ENCODE measurements at places on chromosomes 11 and 22. TPM values are rescaled to one million over a fixed set of nuclear protein-coding genes. Genes with fewer than 3 reads are reported as not detected.

Gene PLEKHB1
- total RNA-seq = 7.9 TPM

Gene ARVCF
- 165 TPM for total RNA-seq

Gene CASP12
- total RNA-seq = 4.7 TPM

Gene ANKK1
- total RNA-seq = 0.49 TPM

Gene MPEG1
- total RNA-seq = 29.8 TPM

Gene INPP5J
- total RNA-seq = 2.3 TPM

Gene SSH3
- 39.4 TPM for total RNA-seq

Gene GLYAT
- total RNA-seq = not detected

DNA sequence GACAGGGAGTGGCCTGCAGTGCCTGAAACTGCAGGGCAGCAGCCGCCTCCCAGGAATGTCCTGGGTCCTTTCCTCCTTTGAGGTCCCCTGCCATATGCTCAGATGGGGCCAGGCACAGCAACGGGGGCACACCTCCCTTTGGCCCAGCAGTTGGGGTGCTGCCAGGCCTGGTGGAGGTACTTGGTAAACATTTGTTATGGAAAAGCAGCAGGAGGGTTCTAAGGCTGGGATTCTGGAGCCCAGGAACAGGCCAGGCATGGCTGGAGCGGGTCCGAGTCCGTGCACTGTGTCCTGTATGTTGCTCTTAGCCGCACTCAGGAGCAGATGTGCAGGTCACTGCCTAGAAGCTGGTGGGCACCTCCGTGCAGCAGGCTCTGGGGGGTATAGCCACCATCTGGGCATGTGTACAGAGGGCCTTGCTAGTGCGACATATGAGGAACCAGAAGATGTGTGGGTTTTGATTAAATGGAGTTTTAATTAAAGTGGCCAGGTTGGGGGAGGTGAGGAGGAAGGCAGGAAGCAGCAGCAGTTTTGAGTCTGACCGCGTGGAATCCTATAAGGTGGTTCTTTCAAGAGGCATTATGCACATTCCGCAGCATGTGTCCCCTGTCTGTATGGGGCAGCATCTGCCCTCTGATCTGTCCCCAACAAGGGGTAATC lies 1.5 kb downstream of the ADORA2A start:
- DNase-seq = no peak

DNA sequence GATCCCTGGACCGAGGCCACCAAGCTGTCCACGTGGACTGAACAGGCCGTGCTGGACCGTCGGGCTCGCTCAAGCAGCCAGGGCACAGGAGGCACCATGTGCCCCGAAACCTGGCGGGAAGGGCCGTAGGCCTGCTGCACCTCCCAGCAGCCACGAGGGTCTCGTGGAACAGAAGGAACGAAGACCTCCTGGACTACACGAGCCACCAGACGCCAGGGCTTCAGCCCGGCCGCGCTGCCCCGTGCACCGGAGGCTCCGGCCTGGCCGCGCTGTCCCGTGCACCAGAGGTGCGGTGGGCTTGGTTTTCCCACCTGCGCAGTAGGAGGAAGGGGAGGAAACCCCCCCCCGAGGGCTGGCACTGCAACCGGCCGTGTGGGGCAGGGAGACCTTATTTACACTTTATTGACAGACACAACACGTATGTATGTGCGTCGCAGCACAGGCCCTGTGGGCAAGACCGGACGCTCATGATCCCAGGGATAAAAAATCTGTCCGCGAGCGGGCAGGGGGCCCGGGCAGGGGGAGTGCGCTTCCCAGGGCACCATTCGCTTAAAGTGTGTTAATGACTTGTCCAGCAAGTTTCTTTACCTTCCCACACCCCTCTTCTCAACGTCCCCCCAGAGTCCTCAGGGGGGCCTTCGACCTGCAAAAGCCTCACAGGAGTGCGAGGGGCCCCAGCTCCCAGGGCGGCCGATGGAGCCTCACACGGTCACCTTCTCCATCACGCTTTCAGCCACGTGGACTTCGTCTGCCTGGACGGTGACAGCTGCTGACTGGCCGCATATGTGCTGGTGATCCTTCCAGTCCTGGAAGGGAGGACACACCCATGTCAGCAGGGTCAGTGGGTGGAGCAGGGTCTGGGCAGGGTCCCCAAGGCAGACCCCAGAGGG lies 7.0 kb downstream of the DRD4 start:
- DNase-seq = no peak

DNA sequence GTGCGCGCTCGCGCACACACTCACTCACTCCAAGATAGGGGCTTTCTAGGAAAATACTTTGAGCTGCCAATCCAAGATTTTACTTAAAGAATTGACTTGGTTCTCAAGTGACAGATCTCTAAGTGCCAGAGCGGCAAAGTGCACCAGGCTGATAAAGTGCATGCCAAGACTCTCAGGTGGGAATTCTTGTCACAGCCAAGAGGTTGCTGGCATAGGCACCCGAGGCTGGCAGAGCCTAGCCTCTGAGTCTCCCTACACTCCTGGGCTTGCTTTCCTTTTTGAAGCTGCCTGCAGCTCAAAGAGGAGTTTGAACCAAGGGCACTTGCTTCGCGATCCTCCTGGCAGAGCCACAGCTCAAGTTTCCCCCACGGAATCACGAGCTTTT lies 2.5 kb upstream of the ADM start:
- no peak for DNase-seq

GRCh38 chr11:57761301-57762234 lies at the start of gene CTNND1:
CTNND1 (plus strand) TSS chr11:57761802; CDS start chr11:57791479, 29,677 bp downstream.
- DNase-seq = peak; percentile 74

DNA sequence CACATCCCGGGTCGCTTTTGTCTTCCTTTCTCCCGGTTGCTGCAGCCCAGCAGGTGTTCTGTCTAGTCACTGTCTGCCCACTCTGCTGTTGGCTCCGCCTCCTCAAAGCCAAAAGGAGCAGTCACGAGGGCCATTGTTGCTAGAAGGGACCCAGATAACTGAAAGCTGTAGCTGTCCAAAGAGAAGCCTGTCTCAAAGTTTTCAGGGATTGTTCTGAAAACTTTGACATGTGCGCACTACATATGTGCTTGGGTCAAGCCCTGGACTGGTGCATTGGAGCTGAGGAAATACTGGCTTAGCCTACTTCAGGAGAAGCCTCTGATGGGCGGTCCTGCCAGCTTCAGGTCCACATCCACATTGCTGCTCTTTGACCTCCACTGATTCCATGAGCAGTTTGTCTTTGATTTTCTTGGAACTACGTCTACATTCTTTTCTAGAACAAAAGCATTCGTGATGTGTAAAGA lies 8.8 kb upstream of the OR2AT4 start:
- DNase-seq = no peak

DNA sequence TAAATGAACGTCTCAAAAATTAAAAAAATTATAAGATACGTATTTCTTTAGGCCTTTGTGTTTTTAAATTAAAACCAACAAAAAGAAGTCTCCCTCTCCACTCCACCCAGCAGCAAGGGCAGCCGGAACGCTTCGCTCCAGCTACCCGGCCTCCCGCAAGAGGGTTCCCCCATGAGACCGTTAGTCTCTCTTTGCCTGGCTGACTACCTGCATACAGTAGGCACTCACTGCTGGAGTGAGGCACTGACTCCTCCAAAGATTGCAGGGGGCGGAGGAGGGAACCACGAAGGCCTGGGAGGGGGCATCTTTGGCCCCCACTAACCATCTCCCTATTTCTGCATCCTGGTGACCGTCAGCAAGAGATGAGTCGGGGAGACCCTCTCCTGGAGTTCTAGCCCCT lies 10.1 kb downstream of the CBX6 start:
- no peak for DNase-seq

GRCh38 chr22:30873661-30874060 lies 94.9 kb downstream of the MORC2 start:
- DNase-seq = no peak

GRCh38 chr11:100833276-100833675 lies 146.2 kb downstream of the ARHGAP42 start:
- DNase-seq = no peak

GRCh38 chr22:50289942-50290630 lies 17.4 kb downstream of the PLXNB2 start:
- no peak for DNase-seq

DNA sequence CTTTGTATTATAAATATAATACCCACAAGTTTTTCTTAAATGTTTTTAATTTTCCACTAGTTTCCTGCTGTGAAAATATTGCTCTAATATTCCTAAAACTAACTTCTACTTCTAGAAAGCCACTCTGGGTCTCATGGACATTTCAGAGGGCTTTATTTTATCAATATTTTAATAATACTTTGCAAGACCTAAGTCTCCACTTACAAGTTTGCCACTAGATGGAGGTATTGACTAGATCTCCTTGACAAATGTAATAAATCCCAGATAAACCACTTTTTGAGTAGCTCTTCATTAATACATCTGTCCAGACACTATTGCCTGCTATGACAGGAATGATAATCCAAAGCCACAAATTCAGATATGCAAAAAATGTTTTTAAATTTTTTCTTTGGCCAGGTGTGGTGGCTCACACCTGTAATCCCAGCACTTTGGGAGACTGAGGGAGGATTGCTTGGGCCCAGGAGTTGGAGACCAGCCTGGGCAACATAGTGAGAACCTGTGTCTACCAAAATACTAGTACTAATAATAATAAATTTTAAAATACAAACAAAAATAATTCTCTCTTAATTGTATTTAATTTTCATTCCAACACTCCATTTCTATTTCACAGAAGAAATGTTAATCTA lies 3.5 kb upstream of the ACAT1 start:
- DNase-seq = no peak

DNA sequence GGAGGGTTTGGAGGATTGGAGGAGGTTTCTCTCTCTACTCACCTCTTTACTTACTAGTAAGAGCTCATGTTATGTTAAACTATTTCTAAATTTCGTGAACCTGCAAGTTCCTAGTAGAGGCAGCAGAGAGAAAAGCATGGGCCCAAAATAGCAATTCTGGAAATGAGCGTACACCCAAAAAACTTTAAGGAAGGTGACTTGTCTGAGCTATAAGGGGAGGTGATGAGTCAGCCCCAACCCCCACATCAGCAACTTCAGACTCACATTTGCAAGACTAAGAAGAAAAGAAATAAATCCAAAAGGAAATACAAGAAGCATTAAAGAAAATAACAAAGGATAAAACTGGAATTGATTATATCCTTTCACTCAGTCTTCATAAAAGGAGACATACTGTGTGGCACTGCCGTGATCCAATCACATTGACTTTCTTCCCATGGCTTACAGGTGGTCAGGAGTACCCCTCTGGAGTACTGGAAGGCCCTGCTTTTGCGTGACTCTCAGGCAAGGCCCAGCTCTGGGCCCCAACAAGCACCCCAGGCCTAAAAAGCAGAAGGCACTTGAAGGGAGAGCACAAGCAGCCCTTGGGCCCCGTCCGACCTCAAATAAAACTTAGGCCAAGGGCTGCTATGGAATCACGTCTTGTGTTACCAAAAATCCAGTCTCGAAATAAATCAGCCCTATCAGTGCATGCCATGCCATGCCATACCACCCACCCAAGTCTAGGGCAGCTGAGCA lies 14.3 kb downstream of the PACSIN2 start:
- no peak for DNase-seq

GRCh38 chr11:101738452-101738851 lies 154.6 kb upstream of the TRPC6 start:
- no peak for DNase-seq

- no peak for DNase-seq
These were observed 4.7 kb downstream of the B3GNT6 start for GRCh38 chr11:77038825-77039326.

DNA sequence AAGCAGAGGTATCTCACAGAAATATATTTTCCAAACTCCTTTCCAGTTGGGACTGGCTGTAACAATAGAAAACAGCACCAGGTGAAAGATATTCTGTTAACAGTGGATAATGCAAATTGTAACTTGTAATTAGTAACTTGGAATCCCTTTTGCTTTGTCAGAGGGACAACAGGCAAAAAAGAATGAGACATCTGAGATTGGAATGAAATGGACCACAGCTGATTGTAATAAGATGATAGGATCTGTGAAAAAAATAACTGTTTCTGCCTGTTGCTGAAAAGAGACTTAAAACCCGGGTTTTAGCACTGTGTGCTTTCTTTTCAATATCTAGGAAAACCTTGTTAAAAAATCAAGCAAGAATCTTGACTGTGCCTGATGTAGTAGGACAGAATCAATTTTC lies 655.7 kb downstream of the METTL15 start:
- no peak for DNase-seq

GRCh38 chr11:59967677-59968394 lies 4.0 kb downstream of the OOSP4A start:
- no peak for DNase-seq

DNA sequence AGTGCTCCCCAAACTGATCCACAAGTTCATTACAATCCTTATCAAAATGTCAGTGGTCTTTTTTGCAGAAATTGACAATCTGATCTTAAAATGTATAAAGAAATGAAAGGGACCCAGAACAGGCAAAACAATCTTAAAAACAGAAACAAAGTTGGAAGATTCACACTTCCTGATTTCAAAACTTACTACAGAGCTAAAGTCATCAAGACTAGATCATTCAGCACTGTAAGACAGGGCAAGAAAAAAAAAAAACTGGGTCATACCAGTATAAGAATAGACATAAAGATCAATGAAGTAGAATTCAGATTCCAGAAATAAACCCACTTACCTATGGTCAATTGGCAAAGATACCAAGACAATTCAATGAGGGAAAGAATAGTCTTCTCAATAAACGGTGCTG lies 4.5 kb upstream of the STK33 start:
- DNase-seq = no peak

DNA sequence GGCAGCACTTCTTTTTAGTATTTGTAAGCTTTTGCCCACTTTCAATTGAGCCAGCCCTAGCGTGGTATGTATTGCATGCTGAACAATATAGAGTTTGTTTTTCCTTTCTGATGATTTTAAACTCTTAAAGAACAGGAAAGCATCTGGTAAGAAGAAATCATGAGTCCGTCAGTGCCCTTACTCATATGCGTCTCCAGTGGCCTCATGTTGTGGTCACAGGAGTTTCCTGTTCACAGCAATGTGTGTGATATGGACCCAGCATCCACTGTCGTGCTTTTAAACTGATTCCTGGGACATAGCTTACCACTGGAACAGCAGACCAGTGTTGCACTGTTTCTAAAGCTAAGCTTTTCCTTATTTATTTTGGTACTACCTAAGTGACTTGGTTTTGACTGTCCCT lies 40.1 kb downstream of the BID start:
- DNase-seq = no peak

- no peak for DNase-seq
These were observed 3.7 kb upstream of the HDHD5 start for GRCh38 chr22:17162731-17163130.

DNA sequence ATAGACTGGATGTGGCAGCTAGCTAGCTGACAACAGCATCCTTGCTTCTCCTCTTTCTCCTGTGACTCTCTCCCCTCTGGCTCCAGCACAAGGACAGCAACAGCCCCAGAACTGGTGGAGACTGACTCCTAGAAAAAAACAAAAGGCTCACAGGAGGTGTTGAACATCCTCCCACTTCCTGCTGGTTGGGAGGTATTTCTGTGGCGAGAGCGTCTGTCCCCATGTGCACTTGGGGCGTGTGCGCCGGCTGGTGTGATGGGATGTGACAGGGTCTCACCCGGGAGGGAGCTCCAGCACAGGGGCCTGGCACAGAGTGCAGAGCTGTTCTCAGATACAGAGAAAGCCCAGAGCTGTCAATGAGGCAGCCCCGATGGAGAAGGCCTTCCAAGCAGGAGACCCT lies 107.2 kb upstream of the E2F8 start:
- no peak for DNase-seq

- DNase-seq = no peak
These were observed 18.1 kb upstream of the PAMR1 start for GRCh38 chr11:35543481-35543880.

GRCh38 chr11:78041843-78042440 lies 18.9 kb upstream of the KCTD14 start:
- DNase-seq = no peak

GRCh38 chr22:44181033-44181911 lies 547 bp downstream of the PARVG start:
- DNase-seq = no peak

GRCh38 chr11:87970762-87971161 lies 204.5 kb downstream of the RAB38 start:
- no peak for DNase-seq
